ENCODE measurements at places on chromosomes 4 and X.

DNA sequence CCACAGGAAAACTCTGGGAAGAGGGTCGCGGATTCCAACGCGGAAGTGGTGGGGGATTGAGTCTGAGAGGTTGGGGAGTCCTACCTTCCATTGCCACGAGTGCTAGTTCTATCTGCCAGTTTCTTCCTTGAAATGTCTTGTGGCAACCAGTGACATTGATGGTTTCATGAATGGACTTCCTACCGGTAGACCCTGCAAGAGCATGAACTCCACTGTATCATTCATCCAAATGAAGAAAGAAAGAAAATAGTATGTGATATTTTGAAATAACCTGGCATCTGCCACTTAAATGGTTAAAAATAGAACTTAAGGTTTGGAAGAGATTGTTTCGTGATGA is 1.1 kb upstream of the SLC10A7 start:
- DNase-seq, result no peak

- DNase-seq, result no peak
Observed at GRCh38 chr4:154614306-154614705, 1.9 kb upstream of the FGG start.

GRCh38 chr4:45646885-45647590 is 476.8 kb downstream of the GABRG1 start:
- no peak for DNase-seq

- no peak for DNase-seq
Observed at GRCh38 chr4:95027905-95028618, 270.3 kb downstream of the BMPR1B start.

GRCh38 chr4:120034913-120035312 is 31.7 kb downstream of the MAD2L1 start:
- no peak for DNase-seq

- DNase-seq, result no peak
Observed at GRCh38 chrX:15946783-15947580, 92.4 kb upstream of the AP1S2 start.

GRCh38 chr4:114281164-114281960 is 301.9 kb upstream of the ARSJ start:
- DNase-seq, result no peak

- no peak for DNase-seq
Observed at GRCh38 chrX:51837921-51838320, 55.5 kb upstream of the MAGED1 start.

GRCh38 chr4:123248085-123248659 is 148.4 kb upstream of the SPRY1 start:
- DNase-seq, result no peak

GRCh38 chr4:168781926-168782325 is 228.1 kb downstream of the CBR4 start:
- no peak for DNase-seq

GRCh38 chrX:21738210-21738949 is 19.5 kb downstream of the SMPX start:
- no peak for DNase-seq

DNA sequence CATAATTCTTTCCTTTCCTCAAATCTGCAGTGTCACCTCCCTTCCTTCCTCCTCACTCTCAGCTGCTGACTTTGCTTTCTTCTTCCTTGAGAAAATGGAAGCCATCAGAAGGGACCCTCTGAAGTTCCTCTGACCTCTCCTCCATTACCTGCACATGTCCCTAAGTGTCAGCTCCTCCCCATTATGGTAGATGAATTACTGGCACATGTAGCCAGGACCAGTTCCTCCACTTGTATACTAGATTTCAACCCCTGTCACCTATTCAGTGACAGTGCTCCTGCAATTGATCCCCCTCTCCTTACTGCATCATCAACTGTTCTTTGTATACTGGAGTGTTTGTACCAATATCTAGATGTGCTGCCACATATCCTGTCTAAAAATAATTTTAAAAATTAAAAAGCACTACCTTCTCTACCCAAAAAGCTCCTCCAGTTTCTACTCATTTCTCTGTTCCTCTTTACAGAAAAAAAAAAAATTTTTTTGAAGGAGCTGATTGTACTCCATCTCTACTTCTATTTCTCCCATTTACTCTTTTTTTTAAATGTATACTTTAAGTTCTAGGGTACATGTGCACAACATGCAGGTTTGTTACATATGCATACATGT is 78.6 kb downstream of the CLCN5 start:
- DNase-seq, result no peak

- no peak for DNase-seq
Observed at GRCh38 chr4:123319639-123320038, 77.0 kb upstream of the SPRY1 start.

GRCh38 chrX:22541926-22542325 is 269.2 kb downstream of the CBLL2 start:
- no peak for DNase-seq

- DNase-seq, result no peak
Observed at GRCh38 chr4:28075401-28075956, 1214.8 kb downstream of the STIM2 start.

- no peak for DNase-seq
Observed at GRCh38 chr4:17323554-17324385, 188.1 kb downstream of the QDPR start.

DNA sequence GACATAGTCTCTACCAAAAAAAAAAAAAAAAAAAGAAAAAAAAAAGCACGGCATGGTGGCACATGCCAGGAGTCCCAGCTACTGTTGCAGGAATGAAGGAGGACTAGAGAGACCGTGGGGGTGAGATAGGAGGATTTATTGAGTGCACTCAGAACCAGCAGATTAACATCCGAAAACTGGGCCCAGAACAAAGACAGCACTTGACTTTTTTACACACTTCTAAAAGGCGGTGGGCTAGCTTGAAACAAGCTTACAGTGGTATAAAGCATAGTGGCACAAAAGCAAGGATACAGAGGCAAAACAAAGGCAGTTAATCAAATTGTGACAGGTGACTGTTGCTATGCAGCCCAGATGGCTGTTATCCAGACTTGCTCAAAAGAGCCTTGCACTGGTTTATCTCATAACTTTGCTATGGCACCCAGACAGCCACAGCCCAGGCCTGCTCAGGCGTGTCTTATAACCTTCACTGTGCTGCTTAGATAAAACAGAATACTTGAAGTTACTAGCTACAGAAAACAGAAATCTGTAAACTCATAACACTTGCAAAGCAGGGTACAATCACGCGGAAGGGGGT is 9.9 kb upstream of the PI4K2B start:
- DNase-seq, result no peak

- DNase-seq, result no peak
Observed at GRCh38 chr4:105140684-105141490, 5.8 kb upstream of the TET2 start.

DNA sequence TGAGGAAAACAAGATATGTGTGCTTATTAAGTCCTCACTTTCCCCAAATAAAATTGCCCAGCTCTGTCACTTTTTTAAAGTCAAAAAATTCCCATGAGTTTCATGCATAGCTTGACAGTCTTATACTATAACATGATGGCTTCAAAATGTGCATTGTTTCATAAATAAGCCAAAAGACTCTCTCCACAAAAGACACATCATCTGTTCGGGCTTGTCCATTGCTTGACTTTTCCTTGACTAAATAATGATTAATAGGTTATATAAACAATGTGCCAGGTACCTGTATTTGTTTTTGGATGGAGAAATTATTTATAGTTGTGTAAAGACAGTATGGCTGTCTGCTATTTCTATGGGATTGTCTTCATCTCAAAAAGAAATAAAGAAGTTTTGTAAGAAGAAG is 329.2 kb upstream of the KLF3 start:
- no peak for DNase-seq

- no peak for DNase-seq
Observed at GRCh38 chr4:37383579-37384229, 139.2 kb downstream of the NWD2 start.

GRCh38 chrX:13051167-13051528 is 6.7 kb upstream of the FAM9C start:
- no peak for DNase-seq

DNA sequence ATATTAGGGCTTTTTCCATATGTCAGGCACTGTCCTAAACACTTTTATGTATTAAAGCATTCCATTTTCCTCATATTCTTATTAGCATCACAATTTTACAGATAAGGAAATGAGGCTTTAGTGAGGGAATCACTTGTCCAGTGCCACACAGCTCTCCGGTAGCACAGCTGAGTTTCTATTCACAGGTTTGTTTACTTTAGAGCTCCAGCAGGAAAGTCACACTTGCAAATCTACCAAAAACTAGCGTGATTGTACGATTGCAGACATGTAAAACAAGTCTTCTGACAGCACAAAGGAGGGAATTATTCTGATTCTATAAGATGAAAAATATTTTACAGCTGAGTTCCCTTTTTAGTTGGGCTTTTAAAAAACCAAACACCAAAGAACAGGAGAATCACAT is 472.1 kb downstream of the TMA16 start:
- DNase-seq, result no peak

DNA sequence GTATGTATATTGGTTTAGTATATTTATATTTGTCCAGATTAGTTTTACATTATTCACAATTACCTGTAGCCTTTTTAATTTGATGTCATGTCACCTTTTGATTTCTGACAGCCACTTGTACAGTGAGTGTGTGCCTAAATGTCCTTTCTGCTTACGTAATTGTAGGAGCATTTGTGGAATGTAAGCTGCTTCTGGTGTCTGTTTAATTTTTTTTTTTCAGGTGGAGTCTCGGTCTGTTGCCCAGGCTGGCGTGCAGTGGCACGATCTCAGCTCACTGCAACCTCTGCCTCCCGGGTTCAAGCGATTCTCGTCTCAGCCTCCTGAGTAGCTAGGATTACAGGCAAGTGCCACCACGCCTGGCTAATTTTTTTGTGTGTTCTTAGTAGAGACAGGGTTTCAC is 91.2 kb upstream of the XAGE2 start:
- DNase-seq, result no peak

- no peak for DNase-seq
Observed at GRCh38 chr4:26719954-26720552, 136.2 kb downstream of the TBC1D19 start.

DNA sequence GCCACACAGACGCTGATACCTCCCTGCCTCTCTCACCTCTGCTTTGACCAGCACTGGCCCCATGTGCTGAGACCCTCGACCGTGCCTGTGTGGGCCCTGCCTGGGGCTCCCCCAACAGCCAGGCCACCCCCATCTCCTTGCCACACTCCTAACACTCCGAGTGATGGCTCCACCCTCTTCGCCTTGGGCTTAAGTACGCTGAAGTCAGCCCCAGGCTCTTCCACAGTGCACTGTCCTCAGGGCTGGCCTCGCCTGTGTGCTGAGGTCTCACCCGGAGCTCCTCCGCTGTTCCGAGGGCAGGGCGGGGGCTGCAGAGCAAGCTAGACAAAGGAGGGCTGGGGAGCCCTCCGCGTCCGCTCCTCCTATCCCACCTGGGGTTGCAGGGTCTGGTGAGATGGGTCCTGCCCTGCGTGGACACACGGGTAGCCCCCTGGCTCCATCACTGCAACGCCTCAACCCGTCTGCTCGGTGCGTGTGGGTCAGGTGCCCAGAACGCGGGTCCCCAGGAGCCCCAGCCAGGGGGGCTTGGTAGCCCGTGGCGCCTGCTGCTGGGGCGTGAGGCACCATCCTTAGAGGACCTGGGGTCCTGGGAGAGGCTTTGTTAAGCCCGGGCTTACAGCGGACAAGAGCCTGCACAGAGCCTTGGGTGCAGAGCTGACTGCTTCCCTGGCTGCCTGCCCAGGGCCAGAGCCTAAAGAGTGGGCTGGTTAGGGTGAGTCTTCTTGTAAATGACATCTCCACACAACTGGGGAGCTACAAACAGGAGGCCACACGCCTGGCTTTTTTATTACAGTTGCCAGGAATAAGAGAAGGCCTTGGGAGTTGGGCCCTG is 42.6 kb upstream of the NKX1-1 start:
- DNase-seq, result no peak

- DNase-seq, result no peak
Observed at GRCh38 chr4:42646013-42646784, 10.7 kb downstream of the ATP8A1 start.

DNA sequence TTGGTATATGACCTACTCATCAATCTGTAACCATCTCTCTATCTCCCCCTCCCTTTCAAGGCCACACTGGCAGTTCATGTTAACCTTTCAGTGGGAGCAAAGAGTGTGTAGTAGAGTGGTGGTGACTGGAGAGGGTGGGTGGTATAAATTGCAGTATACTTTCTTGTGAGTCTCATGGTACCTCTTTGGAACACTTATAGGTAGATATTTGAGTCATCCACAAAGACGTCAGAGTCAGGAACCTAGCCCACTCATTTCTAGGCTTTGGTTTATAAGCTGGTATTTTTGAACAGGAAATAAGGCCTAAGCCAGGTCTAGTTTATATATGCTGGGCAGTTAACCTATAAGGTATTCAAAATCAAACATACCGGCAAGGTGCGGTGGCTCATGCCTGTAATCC is 36.3 kb downstream of the RLIM start:
- DNase-seq, result no peak

GRCh38 chr4:13108096-13108495 is 376.0 kb downstream of the RAB28 start:
- no peak for DNase-seq

DNA sequence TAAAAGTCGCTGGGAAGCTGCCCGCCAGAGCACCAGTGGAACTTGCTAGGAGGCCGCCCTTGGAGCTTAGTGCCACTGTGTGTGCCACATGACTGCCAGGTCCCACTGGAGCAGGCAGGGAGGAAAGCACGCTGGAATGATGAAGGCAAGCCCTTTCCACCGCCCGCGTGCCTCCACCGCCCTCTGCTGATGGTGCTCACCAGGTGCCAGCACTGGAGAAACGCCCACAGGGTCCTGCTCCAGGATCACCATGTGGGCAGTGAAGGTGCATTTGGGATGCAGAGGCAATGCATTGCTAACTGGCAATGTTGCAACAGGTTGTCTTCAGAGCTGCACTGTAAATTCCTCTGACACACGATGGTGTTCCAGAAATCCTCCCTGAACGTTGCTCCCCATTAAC is 76.3 kb downstream of the SHROOM2 start:
- DNase-seq, result no peak

DNA sequence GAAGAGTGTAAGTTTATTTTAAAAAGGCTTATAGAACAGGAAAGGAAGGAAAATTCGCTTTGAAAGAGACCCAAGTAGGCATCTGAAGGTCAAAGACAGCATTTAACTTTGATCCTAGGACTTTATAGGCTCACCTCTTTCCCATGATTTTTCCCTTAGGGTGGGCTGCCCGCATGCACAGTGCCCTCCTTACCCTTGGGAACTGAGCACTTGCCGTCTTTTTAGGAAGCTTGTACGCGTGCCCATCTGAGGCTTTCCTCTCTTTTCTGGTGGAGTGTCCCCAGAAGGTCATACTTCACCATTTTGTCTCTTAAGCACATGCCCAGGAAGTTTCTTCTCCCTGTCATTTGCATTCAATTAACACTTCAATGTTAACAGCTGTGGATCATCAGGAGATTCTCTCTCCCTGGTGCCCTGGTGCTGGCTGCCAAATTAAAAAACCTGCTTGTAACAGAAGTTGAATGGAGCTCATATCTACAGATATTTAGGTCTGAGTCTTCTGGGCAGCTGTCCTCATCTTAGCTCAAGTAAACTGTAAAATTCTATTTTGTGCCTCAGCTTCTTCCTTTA is 38.4 kb upstream of the IL9R start:
- no peak for DNase-seq
